ENCODE measurements at places on chromosomes 3 and 15.

DNA sequence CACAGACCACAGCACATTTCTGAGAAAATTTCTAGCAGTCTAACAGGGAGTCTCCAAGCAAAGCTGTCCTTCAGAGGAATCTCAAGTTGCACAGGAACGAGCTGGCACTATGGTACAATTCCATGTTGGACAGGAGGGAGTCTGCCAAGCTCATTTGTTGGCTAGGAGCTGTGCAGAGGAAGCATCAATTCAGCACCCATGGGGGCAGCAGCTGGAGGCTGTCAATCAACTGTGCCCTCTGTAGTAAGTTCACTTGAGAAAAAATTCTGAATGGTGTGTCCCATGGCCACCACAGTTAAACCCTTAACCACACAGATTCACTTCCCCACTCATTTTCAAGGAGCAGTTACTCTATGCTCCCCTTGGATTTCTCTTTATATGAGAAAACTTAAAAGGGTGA, 298.5 kb upstream of the PPP2R3A start:
- DNase-seq, result no peak

DNA sequence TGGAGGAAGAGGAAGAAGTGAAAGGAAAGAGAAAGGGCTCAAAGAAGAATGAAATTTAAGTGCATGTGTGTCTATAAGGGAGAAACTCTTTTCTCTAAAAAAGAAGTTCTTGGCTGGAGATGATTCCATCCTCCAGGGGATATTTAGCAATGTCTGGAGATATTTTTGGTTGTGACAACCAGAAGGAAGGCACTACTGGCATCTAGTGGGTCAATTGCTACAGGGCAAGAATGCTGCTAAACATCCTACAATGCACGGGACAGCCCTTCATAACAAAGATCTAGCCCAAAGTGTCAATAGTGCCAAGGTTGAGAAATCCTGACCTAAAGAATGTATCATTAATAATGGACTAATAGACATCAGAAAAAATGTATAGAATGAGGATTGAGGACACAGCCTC, 57.4 kb upstream of the ST3GAL6 start:
- DNase-seq, result peak; percentile 31

DNA sequence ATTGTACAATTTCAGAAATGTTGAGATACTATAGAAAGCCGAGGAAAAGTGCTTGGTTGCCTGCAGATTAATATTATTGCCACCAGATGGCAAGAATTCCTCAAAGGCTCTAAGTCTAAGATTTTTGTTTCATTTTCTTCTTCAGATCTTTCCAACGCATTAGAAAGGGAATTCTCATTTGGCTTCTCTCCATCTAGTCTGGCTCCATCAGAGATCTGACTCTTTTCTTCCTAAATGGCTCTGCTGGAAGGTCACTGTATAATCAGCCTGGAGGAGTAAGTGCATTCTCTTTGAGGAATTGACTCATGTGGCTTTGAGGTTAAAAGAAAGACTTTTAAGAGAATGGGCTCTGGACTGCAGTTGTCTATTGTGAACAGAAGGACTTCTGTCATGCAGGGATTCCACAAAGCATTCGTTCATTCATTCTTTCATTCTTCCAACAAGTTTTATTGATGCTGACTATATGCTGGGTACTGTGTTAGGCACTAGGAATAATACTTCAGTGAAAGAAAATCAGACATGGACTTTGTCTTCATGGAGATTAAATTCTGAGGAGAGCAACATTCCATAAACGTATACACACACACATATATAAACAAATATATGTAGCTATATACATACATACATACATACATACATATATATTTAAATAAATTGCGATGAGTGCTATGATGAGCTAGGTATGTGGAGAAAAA, 55.3 kb downstream of the SLC28A2 start:
- peak; percentile 69 for DNase-seq

- no peak for DNase-seq
Measured at GRCh38 chr3:24594161-24594560, 99.5 kb upstream of the THRB start.

DNA sequence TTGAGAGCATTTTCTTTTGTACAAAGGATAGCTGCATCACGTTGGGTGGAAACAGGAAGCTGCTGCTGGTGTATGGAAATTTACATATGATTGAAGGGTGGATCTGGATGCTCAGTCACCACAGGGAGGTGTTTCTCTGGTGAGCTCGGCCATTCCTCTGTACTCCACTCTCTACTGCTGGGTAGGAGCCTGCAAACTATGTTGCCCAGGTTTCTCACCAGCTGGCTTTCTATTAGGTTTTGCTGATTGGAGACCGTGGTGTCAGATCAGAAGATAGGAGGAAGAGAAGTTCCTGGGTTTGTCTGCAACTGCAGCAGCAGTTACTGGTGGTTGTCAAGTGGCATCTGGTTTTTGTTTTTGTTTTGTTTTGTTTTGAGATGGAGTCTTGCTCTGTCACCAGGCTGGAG, 61.7 kb downstream of the TAMM41 start:
- no peak for DNase-seq
